ENCODE measurements at places on chromosomes 11 and 22.

DNA sequence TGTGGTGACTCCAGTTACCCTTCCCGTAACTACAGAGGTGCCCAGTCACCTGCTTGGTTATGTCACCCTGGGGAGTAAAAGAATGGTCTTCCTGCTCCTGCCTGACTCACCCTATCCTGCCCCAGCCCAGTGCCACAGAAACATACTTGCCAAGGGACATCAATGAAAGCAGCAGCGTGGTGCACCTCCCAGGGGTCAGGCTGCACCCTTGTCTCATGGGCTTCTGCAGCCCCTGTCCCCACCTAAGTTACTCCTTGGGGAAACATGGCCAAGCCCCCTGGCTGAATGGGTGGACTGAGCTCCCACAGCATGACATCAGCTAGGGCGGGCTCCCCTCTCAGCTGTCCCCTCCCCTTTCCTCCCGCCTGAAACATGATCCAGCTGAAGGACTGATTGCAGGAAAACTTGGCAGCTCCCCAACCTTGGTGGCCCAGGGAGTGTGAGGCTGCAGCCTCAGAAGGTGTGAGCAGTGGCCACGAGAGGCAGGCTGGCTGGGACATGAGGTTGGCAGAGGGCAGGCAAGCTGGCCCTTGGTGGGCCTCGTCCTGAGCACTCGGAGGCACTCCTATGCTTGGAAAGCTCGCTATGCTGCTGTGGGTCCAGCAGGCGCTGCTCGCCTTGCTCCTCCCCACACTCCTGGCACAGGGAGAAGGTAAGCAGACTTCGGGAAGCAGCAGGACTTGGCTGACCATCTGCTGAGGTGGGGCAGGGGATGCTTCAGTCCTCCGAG, at the start of gene HTR3A:
Gene HTR3A, plus strand, starts transcription at position 368 of the 730 bp plus-strand sequence. Its CDS starts 218 bp downstream, at position 586.
- DNase-seq = no peak

DNA sequence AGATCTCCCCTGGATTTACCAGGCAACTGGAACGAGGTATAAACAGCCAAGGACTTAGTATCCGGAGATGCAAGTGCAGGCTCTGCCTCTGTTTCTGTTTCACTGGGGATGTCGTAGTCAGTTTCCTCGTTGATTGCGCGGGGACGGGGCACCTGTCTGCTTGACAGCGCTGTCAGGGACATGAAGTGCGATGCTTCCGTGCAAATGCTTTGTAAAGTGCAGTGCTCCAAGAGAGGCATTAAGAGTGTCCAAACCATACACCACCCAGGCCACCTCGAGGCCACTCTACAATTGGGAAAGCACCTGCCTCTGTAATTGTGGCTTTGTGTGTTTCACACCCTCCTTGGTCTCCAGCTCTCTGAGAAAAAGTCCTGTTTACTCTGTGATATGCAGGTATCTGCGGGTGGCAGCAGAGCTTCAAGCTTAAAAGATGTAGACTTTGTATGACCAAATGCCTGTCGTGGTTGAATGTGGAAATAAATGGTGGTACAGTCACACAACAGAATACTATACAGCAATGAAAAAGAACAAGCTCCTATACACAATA, 18.6 kb upstream of the CD5 start:
- DNase-seq = peak; percentile 67

GRCh38 chr22:49008682-49009235, 818.9 kb downstream of the BRD1 start:
- no peak for DNase-seq

GRCh38 chr22:23217171-23218052, 37.1 kb downstream of the BCR start:
- DNase-seq = no peak

DNA sequence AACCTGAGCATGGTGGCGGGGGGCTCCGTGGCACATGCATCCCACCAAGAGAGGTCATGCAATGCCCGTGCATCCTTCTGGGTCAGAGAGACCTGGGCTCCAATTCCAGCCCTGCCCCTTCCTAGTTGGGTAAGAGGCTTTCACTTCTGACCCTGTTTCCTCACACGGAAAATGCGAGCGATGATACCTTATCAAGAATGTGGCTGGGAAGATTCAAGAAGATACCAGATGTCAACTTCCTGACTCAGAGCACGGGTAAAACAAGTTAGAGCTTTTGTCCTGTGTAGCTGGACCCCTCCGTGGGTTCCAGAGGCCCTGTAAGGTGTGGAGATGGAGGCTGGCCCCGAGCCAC, 8.7 kb upstream of the DGKZ start:
- no peak for DNase-seq

- no peak for DNase-seq
Observed at GRCh38 chr22:30267382-30268302, 991 bp upstream of the OSM start.

GRCh38 chr22:17218341-17218740, 894 bp downstream of the ADA2 start:
- no peak for DNase-seq

GRCh38 chr11:119085437-119085847, 761 bp downstream of the HMBS start:
- DNase-seq = no peak

- DNase-seq = no peak
Observed at GRCh38 chr11:94424662-94425061, 23.4 kb upstream of the GPR83 start.

- DNase-seq = no peak
Observed at GRCh38 chr11:64218628-64219353, 7.2 kb downstream of the TRPT1 start.

- DNase-seq = no peak
Observed at GRCh38 chr11:47917599-47918369, 62.6 kb upstream of the PTPRJ start.

- DNase-seq = peak; percentile 34
Observed at GRCh38 chr22:39839917-39840510, 53.5 kb downstream of the ENTHD1 start.

DNA sequence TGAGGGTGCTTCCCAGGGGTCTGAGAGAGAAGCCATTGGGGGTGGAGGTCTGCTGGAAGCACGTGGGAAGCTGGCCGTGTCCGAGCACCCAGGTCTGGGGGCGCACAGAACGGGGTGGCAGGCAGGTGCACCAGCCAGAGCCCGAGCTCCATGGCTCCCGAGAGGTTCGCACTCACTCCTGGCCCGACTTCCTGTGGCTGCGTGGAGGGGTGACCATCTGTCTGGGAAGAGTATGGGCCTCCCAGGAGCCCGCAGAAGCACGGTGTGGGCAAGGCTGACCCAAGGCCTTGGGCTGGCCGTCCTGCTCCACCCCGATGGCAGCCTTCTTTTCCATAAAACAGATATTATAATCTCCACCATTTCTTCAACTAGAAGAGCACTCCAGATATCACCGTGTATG, 256.0 kb upstream of the B3GAT1 start:
- no peak for DNase-seq

- DNase-seq = no peak
Observed at GRCh38 chr22:30602049-30602448, 4.9 kb upstream of the TCN2 start.

DNA sequence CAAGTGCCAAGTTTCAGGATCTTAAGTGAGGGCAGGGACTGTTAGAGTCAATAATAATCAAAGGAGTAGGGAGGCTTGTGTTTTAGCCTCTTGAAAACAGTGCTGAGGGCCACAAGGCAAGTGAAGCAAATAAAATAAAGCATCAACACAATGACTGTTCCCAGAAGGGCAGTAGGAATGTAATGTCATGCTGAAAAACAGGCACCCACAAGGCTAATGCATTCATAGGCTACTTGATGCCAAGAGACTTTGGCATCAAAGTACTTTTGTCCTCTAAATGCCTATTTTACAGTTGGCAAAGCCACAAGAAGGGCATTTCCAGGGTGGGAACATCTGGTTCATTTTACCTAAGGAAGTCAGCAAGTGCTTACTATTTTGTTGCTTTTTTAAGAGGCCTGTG, 22.9 kb downstream of the RAB39A start:
- DNase-seq = no peak

DNA sequence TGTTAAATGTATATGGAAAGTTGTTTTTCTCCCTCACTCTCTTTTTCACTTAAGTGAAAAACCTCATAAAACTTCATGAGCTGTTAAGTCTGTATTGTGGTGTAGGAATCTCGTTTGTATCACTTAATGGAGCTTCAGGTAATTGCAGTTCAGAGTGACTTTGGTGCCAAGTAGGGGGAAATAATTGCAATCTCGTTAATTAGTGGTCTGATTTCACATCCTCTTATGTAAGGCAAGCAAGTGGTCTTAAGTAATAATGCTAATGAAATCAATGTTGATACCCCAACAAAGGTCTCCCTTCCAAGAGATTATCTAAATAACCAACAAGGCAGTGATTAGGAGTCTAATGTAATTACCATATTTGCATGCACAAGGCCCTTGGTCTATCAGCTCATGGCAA, 174.2 kb upstream of the SORL1-AS1 start:
- DNase-seq = no peak

DNA sequence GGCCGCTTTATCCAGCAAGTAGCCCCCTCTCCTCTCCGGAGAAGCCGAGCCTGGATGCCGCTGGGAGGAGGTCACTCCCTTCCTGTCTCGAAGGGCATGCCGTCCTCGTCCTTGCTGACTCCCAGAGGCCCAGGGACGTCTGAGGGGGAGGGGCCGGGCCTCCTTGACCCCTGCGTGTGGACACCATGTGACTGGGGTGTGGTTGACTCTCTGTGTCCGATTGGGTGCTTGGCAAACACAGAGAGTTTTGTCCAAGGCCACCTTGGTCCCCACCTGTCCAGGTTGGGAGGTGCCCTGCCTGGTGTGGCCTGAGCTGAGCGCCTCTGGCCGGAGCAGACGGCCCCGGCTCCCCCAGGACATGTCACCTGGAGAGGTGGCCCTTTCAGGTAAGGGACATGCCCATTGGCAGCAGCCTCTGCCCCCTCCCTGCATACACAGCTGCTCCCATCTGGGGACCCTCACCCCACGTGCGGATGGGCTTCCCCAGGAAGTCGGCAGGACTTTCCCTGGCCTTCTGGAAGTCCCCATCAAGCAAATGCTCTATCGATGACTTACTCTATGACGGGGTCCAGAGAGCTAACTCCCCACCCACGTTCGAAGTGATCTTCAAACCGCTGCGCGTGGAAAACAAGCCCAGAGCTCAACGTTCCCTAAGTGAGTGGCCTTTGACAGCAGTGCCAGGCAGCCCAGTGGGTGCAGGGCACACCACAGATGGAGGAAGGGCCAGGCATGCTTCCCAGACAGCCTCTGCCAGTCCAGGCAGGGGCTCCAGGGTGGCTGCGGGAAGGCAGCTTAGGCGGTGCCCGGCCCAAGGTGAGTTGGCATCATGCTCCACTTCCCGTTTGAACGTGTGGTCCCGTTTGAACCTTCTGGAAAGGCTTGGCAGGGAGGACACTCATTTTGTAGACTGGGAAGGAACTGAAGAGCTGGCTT, at the start of gene SMIM38:
Gene SMIM38, plus strand, starts transcription at position 634 of the 933 bp plus-strand sequence. CDS start 1,912 bp downstream, outside the sequence.
- DNase-seq = no peak

GRCh38 chr11:28860893-28861292, 752.7 kb downstream of the METTL15 start:
- no peak for DNase-seq

- no peak for DNase-seq
Observed at GRCh38 chr22:29377979-29378378, 10.4 kb downstream of the AP1B1 start.

- no peak for DNase-seq
Observed at GRCh38 chr11:64729851-64730382, 6.9 kb upstream of the NRXN2 start.

GRCh38 chr11:62553839-62554361, 7.3 kb upstream of the AHNAK start:
- DNase-seq = no peak

DNA sequence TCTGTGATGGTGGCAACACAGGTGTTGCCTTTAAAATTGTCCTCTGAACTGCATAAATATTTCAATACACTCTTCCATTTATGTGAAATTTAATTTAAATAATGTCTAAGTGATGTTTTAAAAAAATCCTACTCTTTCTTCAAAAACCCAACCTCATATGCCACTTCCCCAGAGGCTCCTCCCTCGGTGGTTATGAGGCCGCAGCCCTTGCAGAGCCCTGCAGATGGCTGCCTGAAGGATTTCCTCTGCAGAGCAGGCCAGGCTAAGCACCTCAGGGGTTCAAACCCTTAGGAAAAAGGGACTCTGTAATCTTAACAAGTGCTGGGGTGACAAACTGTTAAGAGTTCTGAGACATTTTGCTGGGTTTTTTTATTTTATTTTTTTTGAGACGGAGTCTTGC, 25.2 kb downstream of the MORC2 start:
- DNase-seq = no peak

DNA sequence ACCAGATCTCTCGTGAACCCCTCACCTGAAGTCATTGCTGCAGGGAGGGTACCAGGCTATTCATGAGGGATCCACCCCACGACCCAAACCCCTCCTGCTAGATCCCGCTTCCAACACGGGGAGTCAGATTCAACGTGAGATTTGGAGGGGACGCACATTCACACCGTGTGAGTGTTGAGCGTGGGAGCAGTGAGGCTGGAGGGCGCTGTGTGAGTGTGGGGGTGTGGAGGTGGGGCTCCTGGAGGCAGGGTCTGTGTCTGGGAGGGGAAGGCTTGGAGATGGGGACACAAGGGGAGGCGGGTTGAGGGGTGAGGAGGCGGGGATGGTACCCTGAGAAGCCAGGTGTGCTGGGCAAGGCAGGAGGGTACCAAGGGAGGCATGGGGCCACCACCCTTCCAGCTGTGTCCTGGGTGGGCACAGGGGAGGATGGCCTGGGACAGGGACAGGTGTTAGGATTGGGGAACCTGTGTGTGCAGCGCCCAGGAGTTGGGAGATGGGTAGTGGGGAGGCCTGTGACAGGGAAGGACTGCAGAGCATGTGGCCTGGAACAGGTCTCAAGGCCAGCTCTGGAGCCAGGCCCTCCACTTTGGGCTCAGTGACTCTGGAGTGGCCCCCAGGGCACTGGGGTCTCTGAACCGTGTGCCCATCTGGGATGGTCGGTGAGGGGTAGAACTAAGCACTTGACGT, 13.6 kb downstream of the TPCN2 start:
- DNase-seq = no peak

DNA sequence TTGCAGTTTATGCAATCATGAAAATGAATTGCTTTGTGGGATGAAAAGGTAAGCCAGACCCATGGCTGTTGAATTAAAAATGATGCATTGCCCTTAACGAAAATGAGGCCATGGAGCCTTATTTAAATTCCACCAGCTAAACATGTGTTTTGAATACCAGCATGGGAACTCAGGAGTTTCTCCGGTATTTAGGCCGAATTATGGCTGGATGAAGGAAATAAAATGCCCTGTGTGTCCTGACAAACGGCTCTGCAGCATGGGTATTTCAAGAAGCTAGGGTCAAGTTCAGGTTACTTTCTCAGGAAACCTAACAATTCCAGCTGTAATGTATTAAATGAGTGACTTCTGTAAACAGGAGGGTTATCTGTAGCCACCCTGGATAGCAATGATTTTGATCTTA, 38.3 kb downstream of the AMOTL1 start:
- DNase-seq = no peak

Measured in activated naive CD4-positive, alpha-beta T cell treated with anti-CD3 and anti-CD28 coated beads, Interleukin-2, amount 50 U/mL, for 72 hours (primary cell).